ENCODE measurements at places on chromosomes 16 and 17. TPM values are rescaled to one million over a fixed set of nuclear protein-coding genes. Genes with fewer than 3 reads are reported as not detected.

Gene LCAT
- total RNA-seq, result 150 TPM

DNA sequence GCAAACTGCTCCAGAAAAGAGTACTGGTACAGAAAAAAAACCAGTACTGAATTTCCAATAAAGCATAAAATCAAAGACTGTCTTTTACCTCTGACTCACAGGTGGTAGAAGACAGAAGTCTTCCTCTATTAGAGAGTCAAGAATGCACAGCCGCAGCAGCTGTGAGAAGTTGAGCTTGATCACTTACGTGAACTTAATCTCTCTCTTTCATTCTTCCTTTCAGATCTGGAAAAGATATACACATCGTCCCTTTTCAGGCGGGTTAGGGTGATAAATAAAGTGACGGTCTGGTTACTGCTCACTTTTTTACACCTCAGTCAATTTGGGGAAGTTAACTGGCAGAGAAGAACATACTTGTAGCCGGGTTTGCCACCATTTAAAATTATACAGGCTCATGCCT is 3.9 kb downstream of the IFT140 start:
- DNase-seq, result no peak
- no peaks in the 10 kb centered on the region for H3K36me3 ChIP-seq
- H3K27ac ChIP-seq, result no peak overlapping the region
- H3K27me3 ChIP-seq, result no peaks in the 10 kb centered on the region

- no peaks in the 10 kb centered on the region for H3K4me1 ChIP-seq
- H3K4me3 ChIP-seq, result no peak overlapping the region
- H3K36me3 ChIP-seq, result no peaks in the 10 kb centered on the region
- no peak for DNase-seq
- H3K27ac ChIP-seq, result no peak overlapping the region
Measured at GRCh38 chr17:41326173-41327145, 10.9 kb upstream of the KRTAP17-1 start.

- peaks cover 32% of the 10 kb centered on the region for H3K4me1 ChIP-seq
- H3K27me3 ChIP-seq, result no peaks in the 10 kb centered on the region
- no peak for DNase-seq
Measured at GRCh38 chr16:85282842-85283241, 170.6 kb upstream of the CIBAR2 start.

DNA sequence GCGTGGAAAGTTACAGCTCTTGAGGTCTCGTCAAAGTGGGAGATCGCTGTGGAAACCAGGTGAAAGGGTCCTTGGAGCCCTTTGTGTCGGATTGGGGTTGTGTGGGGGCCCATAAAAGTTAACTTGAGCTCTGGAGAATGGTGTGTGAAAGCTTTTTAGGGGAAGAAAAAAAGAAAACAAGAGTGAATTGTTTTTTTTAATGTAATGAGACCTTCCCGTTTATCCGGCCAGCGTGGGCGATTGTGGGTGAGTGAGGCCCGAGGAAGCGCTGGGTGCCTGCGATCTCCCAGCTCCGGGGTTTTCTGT is 150.6 kb downstream of the MSI2 start:
- no peaks in the 10 kb centered on the region for H3K4me1 ChIP-seq
- H3K4me3 ChIP-seq, result no peak overlapping the region
- no peaks in the 10 kb centered on the region for H3K36me3 ChIP-seq
- H3K27ac ChIP-seq, result no peak overlapping the region
- no peaks in the 10 kb centered on the region for H3K27me3 ChIP-seq
- DNase-seq, result no peak

Gene ABCA10
- total RNA-seq, result 3.2 TPM

Gene NOS2
- 0.07 TPM for total RNA-seq

DNA sequence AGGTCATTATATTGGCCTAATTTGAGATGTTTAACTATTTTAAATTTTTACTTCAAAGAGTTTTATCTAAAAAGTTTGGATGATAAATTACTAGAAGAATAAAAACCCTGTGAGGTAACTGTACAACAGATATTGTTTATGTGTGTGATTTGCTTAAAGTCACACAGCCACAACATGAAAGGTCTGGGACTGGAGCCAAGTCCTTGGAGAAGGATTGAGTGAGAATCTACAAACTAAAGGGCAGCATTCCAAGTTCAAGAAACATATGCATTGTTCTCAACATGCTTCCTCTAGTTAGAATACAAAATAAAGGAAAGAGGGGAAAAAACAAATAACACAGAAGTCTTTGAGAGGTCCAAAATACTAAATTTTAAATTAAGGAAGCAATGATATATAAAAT is 131.5 kb upstream of the MON1B start:
- no peaks in the 10 kb centered on the region for H3K4me1 ChIP-seq
- no peak overlapping the region for H3K27ac ChIP-seq
- no peak for DNase-seq
- no peak overlapping the region for H3K4me3 ChIP-seq
- no peaks in the 10 kb centered on the region for H3K36me3 ChIP-seq

Gene NOD2
- total RNA-seq, result 0.83 TPM

DNA sequence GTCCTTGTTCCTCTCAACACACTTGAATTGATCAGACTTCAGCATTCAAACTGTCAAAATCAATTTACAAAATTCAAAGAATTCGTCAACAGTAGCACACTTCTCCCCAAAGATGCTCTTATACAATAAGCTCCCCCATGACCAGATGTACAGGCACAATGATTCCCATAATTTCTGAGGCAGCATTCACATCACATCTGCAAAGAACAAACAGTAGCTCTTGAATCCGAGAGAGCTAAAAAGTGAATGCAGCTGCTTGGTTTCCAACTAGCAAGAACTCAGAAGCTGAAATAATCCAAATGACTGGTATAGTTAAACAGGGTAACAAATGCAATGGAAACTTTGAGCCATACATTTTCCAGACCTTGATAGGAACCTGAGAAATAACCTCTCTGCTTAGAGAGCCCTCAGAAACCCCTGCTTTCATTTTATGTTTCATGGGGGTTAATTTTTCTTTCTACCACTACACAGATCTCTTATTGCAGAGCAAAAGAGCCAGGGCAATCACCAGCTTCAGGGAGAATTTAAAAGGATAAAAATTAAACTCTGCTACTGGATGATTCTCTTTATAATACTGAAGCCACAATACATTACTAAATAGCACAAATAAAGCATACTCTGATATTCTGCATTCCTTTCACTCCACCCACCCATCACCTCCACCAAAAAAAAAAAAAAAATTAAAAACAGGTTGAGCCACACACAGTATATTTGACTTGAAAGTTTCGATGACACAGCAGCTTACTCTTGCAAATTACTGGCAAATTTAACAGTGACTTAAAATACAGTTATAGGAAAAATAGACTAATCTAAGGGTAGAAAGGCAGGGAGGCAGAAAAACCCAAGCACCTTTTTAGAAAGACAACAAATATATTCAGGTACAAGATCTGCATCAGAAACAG is 23.1 kb upstream of the TMEM97 start:
- H3K27me3 ChIP-seq, result no peaks in the 10 kb centered on the region
- no peaks in the 10 kb centered on the region for H3K4me1 ChIP-seq
- H3K36me3 ChIP-seq, result no peaks in the 10 kb centered on the region
- DNase-seq, result no peak

DNA sequence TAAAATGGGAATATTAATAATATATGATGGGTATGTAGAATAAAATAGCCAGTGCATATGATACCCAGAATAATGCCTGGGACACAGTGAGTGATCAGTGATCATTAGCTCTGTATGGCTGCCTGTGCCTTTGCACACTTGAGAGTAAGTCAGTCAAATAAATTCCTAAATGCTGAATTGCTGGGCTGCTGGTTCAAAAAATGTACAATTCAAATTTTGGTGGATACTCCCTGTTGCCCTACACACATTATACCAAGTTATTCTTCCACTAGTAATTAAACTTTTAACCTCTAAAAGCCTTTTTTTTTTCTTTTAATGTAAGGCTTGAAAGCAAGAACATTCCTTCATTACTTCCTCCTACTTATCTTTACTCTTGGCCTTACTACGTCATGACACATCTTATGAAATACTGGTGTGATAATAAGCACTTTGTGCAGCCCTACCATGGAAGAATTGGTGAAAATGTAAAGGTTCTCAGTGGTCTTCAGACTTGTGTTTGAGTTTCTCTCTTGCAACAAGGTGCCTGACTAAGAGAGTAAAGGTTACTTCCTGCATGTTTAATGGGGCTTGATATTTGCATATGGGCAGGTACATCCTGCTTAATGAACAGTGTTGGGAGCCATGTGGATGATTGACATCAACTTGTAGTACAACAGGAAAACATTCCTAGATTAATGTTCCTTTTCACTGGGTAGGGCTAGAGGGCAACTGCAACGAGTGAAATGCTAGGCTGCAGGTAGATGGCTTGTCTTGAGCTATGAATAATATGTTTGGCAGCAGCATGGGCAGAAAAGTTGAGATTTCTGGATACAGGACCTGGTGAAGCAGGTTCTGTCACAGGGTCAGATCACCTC is 84.3 kb downstream of the PRKCA start:
- H3K27me3 ChIP-seq, result no peaks in the 10 kb centered on the region
- no peaks in the 10 kb centered on the region for H3K36me3 ChIP-seq
- no peaks in the 10 kb centered on the region for H3K4me1 ChIP-seq
- no peak overlapping the region for H3K27ac ChIP-seq
- no peak overlapping the region for H3K4me3 ChIP-seq

GRCh38 chr17:28598799-28599310 is at the start of gene SPAG5:
Gene SPAG5 (minus strand): TSS chr17:28599025. CDS start chr17:28598946, 79 bp downstream.
- H3K36me3 ChIP-seq, result no peaks in the 10 kb centered on the region
- no peaks in the 10 kb centered on the region for H3K27me3 ChIP-seq
- peak within 1 kb of the TSS; percentile 84 for H3K27ac ChIP-seq
- peak; percentile 97 for DNase-seq

Gene GPR139
- total RNA-seq, result not detected

- DNase-seq, result peak; percentile 71
- H3K4me1 ChIP-seq, result peaks cover 12% of the 10 kb centered on the region
- peaks cover 17% of the 10 kb centered on the region for H3K36me3 ChIP-seq
- peak overlapping the region; percentile 31 for H3K27ac ChIP-seq
Measured at GRCh38 chr17:1730326-1731193, 6.1 kb downstream of the WDR81 start.

DNA sequence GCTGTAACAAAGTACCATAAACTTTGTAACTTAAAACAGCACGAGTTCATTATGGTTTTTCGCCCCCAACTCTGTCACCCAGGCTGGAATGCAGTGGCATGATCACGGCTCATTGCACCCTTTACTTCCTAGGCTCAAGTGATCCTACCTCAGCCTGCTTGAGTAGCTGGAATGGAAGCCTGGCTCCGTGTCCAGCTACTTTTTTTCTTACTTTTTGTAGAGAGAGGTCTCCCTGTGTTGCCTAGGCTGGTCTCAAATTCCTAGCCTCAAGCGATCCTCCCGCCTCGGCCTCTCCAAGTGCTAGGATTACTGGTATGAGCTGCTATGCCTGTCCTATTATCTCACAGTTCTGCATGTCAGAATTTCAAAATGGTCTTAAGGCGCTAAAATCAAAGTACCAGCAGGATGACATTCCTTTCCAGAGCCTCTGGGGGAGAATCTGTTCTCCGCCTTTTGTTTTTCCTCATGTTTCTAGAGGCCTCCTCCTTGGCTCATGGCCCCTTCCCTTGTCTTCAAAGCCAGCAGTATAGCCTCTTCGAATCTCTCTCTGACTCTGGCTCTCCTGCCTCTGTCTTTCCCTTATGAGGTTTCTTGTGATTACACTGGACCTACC is 10.1 kb upstream of the PRM1 start:
- H3K27ac ChIP-seq, result no peak overlapping the region
- H3K4me1 ChIP-seq, result no peaks in the 10 kb centered on the region
- H3K27me3 ChIP-seq, result no peaks in the 10 kb centered on the region
- no peak for DNase-seq
- H3K36me3 ChIP-seq, result no peaks in the 10 kb centered on the region

- H3K36me3 ChIP-seq, result no peaks in the 10 kb centered on the region
- no peaks in the 10 kb centered on the region for H3K4me1 ChIP-seq
- no peak for DNase-seq
- H3K27me3 ChIP-seq, result peaks cover 6% of the 10 kb centered on the region
- no peak overlapping the region for H3K4me3 ChIP-seq
- no peak overlapping the region for H3K27ac ChIP-seq
Measured at GRCh38 chr17:49914664-49915063, 54.3 kb upstream of the DLX4 start.

DNA sequence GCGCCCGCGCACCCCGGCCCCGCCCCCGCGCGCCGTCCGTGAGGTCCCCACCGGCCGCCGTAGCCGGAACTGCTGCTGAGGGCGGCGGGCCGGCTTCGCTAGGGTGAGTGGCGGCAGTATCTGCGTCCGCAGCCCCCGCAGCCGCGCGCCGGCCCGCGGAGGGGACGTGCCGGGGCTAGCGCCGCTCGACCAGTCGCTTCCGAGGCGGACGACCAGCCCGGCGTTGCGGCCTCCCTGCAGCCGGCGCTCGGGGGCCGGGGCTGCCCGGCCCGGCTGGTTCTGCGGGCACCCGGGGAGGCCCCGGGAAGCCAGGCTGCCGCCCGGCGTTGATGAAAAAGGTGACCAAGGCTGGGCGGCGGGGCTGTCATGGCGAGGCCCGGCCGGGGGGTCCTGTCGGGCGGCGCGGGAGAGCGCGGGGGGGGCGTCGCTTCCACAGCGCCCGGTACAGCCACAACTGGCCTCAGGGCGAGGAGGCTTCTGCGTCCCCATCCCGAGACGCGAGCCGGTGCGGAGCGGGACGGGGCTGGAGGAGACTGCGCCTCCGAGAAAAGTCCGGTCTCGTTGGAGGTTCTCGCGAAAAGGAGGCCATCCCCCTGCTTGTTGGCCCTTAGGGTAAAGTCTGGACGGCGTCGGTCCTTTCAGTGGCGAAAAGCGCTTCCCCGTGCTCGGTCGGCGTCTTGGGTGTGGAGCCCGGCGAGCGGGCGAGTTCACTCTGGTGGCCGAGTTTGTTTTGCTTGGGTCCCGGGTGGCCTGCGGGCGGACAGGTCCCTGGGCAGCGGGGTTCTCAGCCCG is at the start of gene CRAMP1:
Gene CRAMP1 (plus strand): TSS at position 41 of the 792 bp plus-strand sequence. CDS start 2,280 bp downstream, outside the sequence.
- H3K27ac ChIP-seq, result peak within 1 kb of the TSS; percentile 77
- no peaks in the 10 kb centered on the region for H3K27me3 ChIP-seq
- H3K36me3 ChIP-seq, result no peaks in the 10 kb centered on the region
- peak within 1 kb of the TSS; percentile 96 for H3K4me3 ChIP-seq
- peak; percentile 32 for DNase-seq
- no peaks in the 10 kb centered on the region for H3K4me1 ChIP-seq

Gene MVD
- 57.1 TPM for total RNA-seq

- peaks cover 4% of the 10 kb centered on the region for H3K27me3 ChIP-seq
- no peak overlapping the region for H3K27ac ChIP-seq
- no peak overlapping the region for H3K4me3 ChIP-seq
- H3K36me3 ChIP-seq, result no peaks in the 10 kb centered on the region
Measured at GRCh38 chr17:70520447-70520846, 351.1 kb downstream of the KCNJ2 start.

GRCh38 chr17:56260376-56261002 is 107.2 kb downstream of the ANKFN1 start:
- no peak overlapping the region for H3K4me3 ChIP-seq
- H3K36me3 ChIP-seq, result no peaks in the 10 kb centered on the region
- no peaks in the 10 kb centered on the region for H3K4me1 ChIP-seq
- no peaks in the 10 kb centered on the region for H3K27me3 ChIP-seq
- no peak overlapping the region for H3K27ac ChIP-seq

Data from right lobe of liver (tissue), 6 donors.